ENCODE measurements at places on chromosomes 2 and 18.

GRCh38 chr2:241112592-241112991 is 10.5 kb upstream of the MTERF4 start:
- no peak for DNase-seq

DNA sequence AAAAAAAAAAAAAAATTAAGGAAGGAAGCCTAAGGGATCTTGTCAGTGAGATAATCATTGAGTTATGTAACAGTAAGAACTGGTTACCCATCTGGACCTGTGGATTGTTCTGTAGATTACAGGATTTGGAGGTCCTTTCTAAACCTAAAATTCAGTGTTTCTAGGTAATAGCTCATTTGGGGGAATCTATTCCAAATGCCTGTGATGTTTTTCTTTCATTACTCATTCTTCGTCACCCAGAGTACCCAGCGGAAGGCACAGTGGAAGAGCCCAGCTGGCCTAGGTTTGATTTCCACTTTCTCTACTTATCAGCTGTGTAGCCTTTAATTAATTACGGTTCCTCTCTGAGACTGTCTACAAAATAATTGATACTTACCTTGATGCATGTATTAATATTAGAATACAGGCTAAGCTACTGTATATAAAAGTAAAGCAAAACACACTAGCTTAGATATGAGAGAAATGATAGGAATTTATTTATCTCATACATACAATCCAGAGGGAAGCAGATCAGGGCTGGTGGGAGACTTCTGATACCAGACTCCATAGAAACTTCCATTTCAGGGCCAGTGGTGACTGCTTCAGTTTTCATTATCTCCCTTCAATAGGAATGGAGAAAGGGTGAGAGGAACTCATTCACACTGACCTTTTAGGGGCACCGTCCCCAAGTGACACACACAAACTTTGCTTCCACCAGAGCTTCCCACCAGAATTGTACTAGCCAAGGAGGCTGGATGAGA is 115.8 kb upstream of the NOSTRIN start:
- no peak for DNase-seq

- DNase-seq = peak; percentile 87
Measured at GRCh38 chr2:74919827-74920226, 38.6 kb upstream of the POLE4 start.

GRCh38 chr2:80323610-80324009 is 19.1 kb upstream of the LRRTM1 start:
- DNase-seq = no peak

DNA sequence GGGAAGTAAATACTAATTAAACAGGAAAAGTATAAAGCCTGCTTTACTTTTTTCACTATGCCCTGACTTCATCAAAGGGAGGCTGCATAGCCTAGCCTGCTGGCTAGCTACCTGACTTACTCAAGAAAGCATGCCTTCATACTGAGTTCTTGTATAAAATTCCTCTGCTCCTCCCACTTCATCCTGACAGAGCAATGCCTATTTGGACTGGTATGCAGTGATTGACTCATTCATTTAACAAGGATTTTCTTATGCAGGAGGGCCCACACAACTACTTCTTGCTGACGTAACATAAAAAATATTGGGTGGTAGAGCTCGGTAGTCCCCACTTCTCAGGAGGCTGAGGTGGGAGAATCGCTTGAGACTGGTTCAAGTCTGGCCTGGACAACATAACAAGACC is 70.5 kb downstream of the PRPF40A start:
- no peak for DNase-seq

GRCh38 chr2:180910831-180911665 is 69.4 kb upstream of the UBE2E3 start:
- DNase-seq = no peak

GRCh38 chr2:2892378-2892777 is 485.2 kb downstream of the EIPR1 start:
- DNase-seq = no peak

DNA sequence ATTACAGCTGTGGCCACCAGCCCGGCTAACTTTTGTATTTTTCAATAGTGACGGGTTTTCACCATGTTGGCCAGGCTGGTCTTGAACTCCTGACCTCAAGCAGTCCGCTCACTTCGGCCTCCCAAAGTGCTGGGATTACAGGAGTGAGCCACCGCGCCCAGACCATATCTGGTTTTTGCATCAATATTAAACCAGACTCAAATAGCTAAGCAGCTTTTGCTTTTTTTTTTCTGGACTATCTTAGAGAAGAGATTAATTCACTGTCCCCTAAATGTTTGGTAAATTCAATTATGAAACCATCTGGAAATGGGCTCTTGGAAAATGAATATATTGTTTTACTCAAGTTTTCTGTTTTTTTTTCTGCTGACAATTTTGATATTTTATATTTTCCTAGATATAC is 183.7 kb downstream of the DOK6 start:
- no peak for DNase-seq

- no peak for DNase-seq
Measured at GRCh38 chr2:27074738-27075565, 3.5 kb upstream of the EMILIN1 start.

GRCh38 chr2:227500301-227500630 is 28.3 kb downstream of the AGFG1 start:
- no peak for DNase-seq

- no peak for DNase-seq
Measured at GRCh38 chr2:9795071-9795470, 48.2 kb upstream of the TAF1B start.

DNA sequence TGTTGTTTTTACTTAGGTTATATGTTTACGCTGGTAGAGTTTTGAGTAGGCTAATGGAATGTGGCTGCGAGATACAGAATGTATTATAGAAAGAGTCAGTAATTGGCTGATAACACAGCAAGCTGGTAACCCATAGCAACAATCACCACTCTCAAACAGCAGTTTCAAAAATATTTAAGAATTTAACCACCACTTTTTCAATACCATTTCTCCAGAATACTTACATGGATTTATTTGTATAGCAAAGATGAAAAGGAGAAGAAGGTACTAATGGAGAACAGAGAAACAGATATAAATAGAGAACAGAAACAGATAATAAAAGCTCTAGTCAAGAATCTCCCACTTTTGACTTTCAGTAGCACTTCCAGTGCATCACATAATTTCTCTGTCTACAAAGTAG is 188.3 kb upstream of the SLC39A10 start:
- DNase-seq = no peak

DNA sequence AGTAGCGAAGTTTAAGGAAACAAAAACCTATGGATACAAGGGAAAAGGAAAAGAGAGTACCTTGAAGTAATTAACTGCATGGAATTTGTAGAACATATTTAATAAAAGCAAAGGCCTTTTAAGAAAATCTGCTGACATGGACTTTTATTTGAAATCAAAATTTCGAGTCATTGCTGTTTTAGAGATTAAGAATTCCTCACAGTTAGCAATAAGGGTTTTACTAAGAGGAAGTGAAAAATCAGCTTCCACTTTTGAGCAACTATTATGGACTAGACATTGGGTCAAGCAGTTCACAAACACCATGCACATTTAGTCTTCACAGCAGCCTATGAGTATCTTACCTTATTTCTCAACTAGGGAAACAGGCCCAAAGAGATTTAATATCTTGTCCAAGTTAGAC is 876.3 kb downstream of the BCL11A start:
- no peak for DNase-seq

DNA sequence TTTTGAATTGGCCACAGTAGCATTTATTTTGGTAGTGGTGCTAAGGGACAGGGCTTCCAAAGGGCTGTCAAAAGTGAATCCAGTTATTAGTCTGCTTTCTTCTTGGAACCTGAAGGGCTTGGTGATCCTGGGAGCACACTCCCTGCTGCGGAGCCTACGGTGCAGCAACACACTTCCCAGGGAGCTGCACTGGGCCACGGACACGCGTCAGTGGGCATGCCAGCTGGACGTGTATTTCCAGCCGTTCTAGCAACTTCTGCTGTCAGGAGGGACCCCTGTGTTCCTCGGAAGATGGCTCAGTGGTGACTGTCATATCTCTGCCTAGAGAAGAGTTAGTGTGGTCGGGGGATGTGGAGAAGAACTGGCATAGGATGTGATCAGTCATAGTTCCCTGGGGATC is 204.6 kb downstream of the SOCS6 start:
- peak; percentile 36 for DNase-seq

GRCh38 chr2:5507367-5507766 is 184.8 kb upstream of the SOX11 start:
- DNase-seq = no peak

GRCh38 chr2:98404556-98405250 is 40.0 kb upstream of the INPP4A start:
- no peak for DNase-seq

GRCh38 chr2:206086716-206087350 is 859 bp upstream of the INO80D start:
- DNase-seq = peak; percentile 8

DNA sequence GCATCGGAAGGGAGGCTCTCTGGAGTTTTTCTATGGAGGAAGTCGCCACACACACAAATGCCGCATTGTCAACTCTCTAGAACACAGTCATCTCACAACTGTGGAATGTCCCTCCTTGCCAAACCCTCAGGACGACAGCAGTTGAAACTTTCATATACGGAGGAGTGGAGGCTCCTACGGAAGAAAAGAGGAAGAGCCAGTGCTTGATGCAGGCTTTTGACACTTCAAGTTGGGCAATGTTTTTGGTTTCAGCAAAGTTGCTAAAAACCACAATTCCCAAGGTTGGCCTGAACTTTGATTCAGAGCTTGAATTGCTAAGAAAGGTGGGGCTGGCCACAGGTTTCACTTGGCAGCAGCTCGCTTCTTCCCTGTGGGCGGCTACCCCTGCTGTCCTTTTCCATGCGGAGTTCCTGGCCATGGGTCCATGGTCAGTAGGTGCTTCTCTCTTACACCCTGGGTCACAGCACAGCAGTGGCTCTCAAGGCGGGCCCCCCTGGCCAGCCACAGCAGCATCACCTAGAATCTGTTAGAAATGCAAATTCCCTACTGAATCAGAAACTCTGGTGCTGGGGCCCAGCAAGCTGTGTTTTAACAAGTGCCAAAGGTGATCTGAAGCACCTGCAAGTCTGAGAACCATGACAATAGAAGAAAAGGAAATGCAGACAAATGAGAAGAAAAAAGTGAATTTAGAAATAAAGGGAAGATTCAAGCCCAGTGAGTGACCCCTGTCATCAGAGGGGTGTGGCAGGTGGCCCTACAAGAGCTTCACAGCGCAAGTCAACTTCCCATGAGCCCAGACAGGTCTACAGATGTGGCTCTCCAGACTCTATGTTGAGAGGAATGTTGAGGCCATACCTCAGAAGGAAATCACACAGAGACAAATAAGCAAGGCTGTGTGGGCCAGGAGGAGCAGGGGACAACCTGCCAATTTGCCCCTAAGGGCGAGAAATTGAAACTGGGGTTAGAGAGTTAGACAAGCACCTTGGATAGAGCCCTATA is 856.4 kb downstream of the RNF144A start:
- DNase-seq = no peak

DNA sequence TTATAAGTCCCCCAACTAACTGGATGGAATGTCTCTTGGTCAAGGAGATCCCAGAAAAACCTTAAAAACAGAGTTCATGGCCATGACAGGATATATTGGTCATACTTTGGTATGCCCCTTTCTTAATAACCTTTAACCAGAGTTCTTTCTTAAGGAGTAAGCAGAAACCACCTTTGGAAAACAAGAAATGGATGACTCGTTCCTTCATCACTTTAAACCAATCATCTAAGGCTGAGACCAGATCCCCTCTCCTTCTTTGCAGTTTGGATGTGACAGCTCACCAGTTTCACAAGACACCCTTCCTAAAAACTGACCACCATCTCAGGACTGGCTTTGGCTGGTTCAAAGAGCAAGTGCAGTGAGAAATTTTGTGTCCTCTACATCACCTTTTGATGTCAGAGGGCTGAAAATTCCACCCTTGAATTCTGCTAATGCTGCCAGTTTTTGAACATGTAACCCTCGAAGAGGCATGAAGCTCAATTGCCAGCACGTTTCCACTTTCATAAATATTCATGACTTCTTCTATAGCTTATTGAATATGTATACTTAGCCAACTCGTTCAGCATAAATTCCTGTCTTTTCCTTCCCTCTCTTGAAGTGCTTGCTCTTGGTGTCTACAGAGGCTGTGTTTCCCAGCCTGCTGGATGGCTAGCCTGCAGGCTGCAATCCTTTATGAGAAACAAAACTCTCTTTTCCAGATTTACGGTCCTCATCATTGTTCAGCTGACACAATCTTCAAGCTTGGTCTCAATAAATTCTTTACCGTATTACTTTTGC is 1323.5 kb upstream of the TMEFF2 start:
- no peak for DNase-seq

DNA sequence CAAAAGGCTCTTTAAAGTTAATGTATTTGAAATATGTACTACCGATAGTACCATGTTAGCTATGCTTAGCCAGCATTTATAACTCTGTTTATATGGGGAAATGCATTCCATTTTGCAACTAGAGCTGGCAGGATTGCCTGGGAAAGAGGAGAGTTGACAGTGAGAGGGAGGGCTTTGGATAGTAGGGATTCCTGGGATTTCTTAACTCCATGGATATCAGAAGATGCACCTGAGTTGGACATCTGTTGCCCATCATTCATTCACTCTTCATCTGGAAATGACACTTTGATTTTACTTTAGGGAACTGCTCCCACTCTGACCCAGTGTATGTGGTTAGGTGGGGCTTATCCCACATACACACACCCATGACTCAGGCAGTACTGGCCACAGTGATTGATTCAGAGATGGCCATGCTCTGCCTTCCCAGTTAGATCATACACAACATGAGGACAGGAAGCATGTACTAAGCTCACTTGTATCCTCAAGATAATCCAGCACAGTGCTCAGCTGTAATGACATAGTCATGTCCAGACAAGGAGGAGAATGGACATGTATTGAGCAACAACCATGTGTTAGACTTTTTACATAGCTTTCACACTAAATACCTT is 248.8 kb downstream of the MREG start:
- DNase-seq = no peak

DNA sequence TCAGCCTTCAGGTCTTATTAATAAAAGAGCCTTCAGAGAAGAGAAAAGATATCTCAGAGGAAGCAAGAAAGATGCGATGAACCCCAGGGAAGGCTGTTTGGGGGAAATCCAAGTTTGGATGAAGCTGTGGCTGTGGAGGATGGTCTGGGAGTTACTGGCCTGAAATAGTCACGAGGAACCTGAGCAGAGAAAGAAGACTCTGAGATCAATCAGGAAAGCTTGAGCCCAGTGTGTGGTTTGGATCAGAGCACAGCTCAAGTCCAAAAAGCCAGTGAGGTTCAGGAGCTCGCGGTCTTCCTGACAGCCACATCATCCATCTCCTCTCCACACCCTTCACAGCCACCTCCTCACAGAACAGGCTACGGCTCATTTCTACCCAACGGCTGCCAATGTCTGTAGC is 87.4 kb upstream of the SERPINE2 start:
- DNase-seq = no peak
